ENCODE measurements at places on chromosomes 12 and 14.

DNA sequence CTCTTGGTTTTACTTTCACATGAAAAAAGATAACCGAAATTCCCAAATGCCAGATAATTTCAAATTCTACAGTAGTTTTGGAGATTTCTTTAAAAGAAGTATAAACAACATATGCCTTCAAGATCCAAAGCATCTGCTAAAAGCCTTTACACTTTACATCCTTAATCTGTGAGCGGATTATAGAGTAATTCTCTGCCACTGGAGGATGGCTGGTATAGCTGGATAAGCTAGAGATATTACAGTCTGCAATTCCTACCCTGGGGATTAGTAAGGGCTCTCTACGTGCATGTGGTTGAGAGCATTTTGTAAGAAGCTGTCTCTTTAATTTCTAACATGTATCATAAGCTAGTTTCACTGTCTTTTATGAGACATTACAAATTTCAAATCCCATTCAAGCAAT lies 240.3 kb upstream of the HMGA2 start:
- no peak for DNase-seq

GRCh38 chr14:50371546-50371945 lies 25.1 kb downstream of the CDKL1 start:
- DNase-seq = no peak

DNA sequence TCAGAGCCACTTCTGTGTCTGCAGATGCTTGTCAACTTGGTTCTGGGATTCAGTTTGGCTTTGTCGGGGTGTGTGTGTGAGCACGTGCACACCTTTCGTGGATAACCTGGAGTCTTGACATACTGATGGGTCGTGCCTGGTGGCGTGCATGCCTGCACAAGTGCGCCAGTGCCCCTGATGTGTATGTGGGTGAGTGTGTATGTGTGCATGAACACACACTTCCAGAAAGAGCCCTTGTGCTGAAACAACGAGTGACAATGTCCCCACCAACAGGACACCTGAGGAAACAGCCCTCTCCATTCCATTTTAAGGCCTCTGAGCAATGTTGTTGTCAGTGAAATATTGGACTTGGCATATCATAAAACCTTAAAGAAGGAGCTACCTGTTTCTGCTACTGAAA lies 53.9 kb downstream of the SMUG1 start:
- no peak for DNase-seq

DNA sequence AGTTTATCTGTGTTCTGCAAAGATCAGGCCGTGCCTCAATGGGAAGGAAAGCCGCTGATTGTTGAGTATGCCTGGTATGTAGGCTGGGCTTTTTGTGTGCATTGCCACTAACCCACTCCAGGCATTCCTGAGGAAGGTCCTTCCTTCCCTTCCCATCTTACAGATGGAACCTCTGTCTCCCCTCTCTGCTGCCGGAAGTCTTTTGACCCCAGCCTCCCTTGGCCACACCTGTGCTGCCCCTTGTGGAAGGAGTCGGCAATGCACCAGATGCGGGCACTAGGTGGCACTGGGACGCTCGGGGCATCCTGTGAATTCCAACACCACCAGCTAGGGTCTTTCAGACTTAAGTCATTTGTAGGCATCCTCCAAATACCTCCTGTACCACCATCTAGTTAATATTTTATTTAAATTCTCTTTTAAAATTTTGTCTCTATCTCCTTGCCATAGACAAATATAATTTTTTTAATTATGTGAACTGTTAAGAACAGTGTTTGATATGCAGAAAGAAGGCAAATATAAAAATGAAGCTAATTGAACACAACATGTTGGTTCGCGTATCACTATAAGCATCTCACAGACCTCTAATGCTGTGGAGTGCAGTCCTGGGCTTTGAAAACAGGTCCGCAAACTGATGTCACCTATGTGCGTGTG lies 99.6 kb downstream of the RIN3 start:
- peak; percentile 34 for DNase-seq

- DNase-seq = peak; percentile 86
These were observed 96.2 kb upstream of the PTPRB start for GRCh38 chr12:70733385-70733784.

Data from fibroblast of lung (primary cell).